ENCODE measurements at places on chromosomes 7 and 10.
A peak's percentile ranks its signal among the peaks of the same experiment; 100 is the strongest.

DNA sequence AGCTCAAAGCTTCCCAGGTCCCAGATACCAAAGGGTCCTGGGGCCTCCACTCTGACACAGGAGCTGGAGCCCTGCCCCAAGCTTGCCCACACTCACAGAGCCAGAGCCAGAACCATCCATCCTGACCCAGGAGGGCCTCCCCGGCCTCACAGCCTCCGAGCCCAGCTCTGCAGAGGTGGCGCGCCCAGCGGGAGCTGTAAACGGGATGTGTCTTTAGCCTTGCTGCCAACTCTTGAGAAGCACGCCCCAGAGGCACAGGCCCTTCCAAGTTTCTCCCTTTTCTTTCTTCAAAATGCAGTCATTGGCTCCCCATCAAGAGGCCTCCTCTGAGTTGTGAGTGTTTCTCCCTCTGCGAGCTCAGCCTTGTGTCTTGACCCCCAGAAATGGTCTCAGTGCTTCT lies 75.0 kb downstream of the PDGFA start:
- no peak for DNase-seq

DNA sequence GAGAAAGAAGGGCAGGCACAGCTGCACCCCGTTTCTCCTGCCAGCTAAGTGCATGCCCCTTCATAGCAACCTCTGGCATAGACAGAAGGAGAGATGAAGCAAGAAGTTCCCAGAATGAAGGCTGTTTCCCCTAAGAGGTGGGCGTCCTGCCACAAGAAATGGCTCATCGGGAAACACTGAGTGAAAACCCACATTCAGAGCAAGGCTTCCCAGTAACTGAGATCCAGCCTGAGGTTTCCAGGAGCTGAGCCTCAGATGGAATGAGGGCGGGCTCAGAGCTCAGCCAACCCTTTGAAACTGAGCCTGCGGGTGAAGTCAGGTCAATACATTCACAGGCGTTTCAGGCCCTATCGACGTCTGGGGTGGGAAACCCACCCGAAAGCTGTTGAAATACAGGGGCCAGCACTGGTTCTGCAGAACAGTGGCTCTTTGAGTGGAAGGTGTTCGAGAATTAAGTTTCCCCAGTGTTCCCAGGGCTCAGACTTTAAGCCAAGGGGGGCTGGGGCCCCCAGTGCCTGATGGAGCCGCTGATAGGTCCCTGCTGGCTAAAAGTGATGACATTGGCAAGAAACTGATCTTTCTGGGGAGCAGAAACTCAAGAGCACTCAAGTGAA lies 510.2 kb downstream of the RPS24 start:
- DNase-seq: peak; percentile 92

DNA sequence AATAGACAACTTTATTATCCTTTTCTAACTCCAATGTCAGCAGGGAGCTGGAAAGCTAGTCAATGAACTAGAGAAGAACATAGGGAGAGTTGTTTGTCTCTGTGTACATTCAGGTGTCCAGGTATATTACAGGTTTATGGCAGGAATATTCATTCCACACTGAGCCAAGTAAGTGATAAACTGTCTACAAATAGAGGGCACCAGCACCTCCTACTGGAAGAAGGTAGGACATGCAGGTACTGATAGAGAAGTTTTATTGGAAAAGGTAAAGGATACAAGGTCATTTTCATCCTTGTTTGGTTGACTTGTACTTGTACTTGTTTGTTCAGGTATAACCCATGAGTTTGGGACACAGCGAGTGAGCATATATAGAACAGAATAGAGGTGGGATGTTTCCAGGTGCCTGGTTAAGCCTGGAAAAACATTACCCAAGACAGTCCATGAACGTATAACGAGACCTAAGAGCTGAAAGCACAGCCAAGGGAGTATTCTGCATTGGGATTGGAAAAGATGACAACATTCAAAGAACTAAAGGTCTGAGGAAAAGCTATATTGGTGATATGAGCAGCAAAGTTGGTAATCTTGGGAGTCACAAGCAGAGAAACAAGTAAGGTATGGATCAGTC lies 61.4 kb upstream of the PPP1R3C start:
- DNase-seq: no peak

DNA sequence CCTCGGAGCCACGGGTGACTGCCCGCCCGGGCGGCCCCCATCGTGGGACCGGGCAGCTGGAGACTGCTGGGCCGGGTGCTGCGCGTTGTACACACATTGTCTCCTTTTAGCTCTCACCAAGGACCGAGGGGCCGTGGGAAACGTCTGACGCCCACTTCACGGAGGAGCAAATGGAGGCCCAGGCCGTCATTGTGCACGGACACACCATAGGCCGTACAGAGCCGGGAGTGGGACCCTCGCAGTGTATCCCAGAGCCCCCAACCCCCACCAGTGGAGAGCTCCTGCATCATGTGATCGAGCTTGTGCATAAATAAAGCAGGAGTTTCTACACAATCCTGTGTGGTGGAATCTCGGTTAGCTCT lies 722 bp downstream of the DENND10 start:
- DNase-seq: peak; percentile 36

DNA sequence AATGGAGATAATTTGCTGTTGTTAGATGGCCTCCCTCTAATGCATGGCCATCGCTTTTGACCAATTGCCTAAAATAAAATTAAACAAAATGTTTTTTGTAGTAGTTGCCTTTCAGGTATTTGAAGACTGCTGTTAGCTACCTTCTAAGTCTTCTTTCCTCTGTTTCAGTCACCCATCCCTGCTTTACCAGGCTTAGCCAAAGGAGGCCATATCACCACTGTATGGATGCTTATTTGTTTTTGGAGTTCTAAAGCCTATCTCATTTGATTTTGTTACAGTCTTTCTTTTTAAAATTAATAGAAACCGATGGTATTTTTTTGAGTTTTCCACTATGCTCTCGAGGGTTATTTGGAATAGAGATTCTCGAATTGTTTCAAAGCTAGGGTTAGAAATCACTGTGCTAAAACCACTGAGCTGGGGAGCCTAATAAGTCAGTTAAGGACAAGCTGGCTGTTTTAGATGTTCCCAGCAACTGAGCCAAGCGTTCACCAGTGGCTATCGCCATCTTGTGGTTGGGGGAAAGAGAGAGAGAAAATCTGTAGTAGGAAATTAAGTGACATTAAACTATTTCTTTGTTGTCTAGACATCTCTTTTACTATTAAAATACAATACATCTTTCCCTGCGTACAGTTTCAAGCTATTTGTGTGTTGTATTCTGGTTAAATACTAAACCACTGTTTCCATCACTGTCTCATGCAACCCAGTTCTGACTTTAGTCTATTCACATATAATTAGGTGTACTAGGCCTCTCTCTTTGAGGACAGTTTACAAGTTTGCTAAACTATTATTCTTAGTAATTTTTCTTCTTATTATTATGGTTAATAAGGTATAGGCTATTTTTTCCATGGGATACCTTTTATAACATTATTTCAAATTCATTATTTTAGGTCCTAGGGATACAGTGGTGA lies 52.2 kb downstream of the GPR158 start:
- DNase-seq: no peak

DNA sequence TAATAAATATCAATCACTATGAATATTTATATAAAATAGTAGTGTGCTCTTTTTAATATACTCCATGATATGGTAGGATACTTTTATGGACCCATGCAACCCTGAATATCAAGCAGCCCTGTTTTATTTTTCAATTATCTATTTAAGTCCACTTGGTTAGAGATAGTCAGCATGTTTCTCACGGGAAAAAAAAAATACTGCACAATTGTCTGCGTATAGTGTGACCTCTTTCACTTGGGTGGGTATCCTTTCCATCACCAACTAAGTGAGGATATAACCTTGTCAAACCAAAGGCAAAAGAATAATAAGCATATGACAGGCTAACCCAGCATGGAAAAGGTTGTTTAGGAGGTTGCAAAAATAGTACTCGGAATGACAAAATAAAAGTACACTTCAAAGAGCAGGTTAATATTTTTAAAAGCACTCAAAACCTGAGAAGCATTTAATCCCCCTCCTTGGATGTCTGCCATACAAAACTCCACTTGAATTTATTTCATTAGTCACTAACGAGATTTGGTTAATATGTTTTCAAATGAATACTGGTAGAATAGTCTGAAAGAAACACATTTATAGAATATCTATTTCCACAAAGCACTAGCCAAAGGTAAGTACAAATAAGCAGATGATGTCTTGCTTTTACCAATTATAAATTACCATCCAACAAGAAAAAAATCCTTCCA lies 76.5 kb downstream of the IMMP2L start:
- no peak for DNase-seq

DNA sequence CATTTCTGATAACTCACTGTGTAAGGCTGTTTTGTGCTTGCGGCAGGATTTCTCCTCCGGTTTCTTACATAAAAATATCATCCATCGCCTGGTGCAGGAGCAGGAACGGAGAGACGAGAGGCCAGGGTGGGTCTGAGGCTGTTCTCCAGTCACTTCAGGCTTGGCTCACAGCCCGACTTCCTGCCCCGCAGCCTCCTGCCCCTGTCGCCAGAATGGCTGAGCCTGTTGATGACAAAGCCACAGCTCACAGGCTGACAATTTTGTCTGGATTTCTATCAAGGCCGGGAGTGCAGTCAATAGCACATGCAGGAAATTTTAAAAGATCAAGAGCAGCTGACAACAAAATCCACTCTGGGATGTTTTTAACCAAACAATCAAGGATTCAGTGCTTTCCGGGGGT lies 229.7 kb upstream of the ZNF32 start:
- DNase-seq: no peak

- DNase-seq: no peak
These were observed 5.3 kb downstream of the TTYH3 start for GRCh38 chr7:2637066-2637471.

GRCh38 chr10:63720072-63720537 lies 198.9 kb downstream of the REEP3 start:
- DNase-seq: no peak

DNA sequence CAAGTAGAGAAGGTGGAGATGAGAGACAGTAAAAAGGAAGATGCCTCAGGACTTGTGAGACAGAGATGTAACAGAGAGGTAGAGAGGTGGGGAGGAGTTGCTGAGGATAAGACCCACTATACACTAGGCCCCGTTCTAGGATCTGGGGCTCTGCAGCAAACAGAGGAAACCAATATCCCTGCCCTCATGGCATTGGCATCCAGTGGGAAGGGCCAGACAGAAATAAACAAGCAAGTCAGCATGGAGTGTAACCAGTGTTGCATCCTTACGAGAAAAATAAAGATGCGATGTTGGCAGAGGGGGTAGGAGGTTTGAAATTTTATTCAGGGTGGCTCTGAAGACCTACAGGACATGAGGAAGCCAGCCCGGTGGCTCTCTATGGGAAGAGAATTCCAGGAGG lies 22.0 kb upstream of the EEPD1 start:
- no peak for DNase-seq

GRCh38 chr10:20004087-20004523 lies 187.9 kb downstream of the PLXDC2 start:
- DNase-seq: no peak

GRCh38 chr10:87675396-87676376 lies 16.0 kb downstream of the PAPSS2 start:
- DNase-seq: no peak

DNA sequence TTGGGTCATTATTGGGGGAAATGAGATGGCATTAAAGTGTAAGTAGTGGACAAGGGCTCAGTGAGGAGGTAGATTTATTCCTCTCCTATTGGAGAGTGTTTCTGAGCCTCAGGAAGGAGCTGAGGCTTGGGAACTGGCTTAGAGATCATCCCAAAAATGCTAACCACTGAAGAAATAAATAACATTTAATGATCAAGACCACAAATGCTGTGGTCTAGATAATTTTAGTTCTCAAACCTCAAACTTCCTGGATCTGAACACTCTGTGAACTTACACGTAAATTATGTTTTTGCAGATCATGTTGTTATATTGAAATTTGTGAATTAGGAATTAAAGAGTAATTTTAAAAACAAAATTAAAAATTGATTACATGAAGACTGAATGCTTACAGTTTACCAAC lies 27.3 kb downstream of the MDFIC start:
- DNase-seq: no peak

GRCh38 chr7:584122-584465 lies 64.4 kb upstream of the PDGFA start:
- DNase-seq: no peak

- no peak for DNase-seq
These were observed 300.0 kb upstream of the SP8 start for GRCh38 chr7:21086688-21087087.

GRCh38 chr7:151046603-151047573 lies 1.4 kb upstream of the ASIC3 start:
- DNase-seq: peak; percentile 89

GRCh38 chr10:88687853-88688467 lies 18.1 kb upstream of the LIPK start:
- no peak for DNase-seq

- no peak for DNase-seq
These were observed 3.0 kb downstream of the ASZ1 start for GRCh38 chr7:117424090-117424829.

DNA sequence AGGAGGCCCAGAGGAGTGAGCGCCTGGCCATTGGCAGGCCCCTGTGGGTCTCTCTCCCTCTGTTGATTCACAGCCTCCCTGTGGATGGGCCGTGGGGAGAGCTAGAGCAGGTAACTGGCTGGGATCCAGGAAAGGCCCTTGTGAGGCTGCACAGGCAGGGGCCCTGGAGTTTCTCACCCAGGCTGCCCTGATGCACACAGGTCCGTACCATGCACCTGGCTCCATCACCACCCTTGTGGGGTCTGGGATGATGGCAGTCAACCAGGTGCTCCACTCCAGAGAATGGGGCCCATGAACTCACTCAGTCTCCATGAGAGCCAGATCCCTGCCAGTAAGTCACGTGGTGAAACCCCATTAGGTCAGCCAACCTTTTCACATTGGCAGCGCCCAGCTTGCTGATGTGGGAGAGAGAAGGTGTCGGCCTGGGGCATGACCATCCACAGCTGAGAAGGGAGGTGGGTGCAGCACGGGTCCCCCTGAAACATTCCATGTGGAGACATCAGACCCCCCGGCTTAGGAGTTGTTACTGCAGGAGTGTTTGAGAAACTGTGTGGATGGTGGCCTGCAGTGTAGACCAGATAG lies 320.8 kb downstream of the ADARB2 start:
- no peak for DNase-seq

- DNase-seq: no peak
These were observed 209.2 kb downstream of the SNX10 start for GRCh38 chr7:26500749-26501352.

GRCh38 chr10:113711142-113711541 lies 31.4 kb downstream of the CASP7 start:
- DNase-seq: no peak

- no peak for DNase-seq
These were observed 17.5 kb upstream of the TRUB1 start for GRCh38 chr10:114920459-114920858.

DNA sequence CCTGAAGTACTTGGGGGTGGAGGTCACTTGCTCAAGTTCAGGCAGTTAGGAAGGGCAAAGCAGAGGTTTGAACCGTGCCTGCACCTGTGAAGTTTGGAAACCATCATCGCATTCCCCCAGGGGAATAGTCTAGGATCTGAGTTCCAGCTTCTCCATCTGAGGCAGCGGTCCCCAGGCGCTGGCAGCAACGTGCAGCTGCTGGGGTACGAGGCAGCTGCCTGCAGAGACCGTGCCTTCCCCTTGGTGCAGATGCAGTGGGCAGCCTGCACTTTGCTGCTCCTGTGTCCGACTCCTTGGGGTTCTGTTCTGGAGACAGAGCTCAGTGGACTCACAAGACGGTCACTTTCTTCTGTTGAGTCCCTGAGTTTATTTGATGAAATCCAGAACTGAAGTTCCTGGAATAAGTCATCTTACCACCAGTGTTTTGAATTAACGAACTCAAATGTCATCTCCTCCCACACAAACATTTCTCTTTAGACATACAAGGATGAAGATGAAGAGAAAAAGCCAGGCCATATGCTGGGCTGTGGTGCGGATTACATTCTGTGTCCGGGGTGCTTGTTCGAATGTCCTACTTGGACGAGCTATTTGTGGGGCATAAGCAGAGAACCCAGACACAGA lies 19.9 kb upstream of the GIMAP8 start:
- no peak for DNase-seq

Data from left hindlimb (tissue), 1 donor.